ENCODE measurements at places on chromosomes 7 and 10.

- no peak for DNase-seq
These were observed 679 bp downstream of the LRRC20 start for GRCh38 chr10:70381471-70382421.

GRCh38 chr10:91528768-91529167 is 104.1 kb downstream of the PPP1R3C start:
- no peak for DNase-seq

GRCh38 chr10:124655191-124656112 is 88.7 kb downstream of the FAM53B start:
- no peak for DNase-seq

- no peak for DNase-seq
These were observed 40.6 kb downstream of the RBAK start for GRCh38 chr7:5086256-5086655.

- DNase-seq = no peak
These were observed 19.8 kb downstream of the YKT6 start for GRCh38 chr7:44220358-44221112.

DNA sequence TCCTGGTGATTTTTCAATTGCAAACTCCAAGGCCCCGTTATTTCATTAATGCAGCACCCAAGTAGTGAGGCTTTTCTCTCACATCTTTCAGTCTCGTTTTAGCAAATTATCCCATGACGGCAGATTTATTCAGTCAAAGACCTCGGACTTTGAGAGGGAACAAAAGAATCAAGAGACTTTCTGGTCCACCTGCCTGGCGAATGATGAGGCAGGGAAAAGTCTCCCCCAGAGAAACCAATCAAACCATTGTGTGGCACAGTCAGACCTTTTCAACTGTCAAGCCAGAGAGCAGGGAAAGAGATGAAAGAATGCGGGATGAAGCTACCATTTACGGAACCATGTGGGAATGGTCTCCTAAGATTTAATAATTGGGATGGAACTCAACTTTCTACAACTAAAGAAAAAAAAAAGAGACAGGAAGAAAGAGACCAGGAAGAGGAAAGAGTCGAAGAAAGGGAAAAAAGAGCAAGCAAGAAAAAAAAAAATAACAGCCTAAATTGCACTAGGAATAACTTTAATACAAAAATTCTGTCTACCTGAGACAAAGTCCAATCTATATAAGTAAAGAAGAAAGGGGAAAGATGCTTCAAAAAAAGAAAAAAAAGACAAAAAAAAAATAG is 22.8 kb downstream of the GLI3 start:
- no peak for DNase-seq

GRCh38 chr7:55423277-55423711 is 58.2 kb downstream of the LANCL2 start:
- DNase-seq = no peak

- no peak for DNase-seq
These were observed 320.5 kb downstream of the PHF14 start for GRCh38 chr7:11294218-11294617.

DNA sequence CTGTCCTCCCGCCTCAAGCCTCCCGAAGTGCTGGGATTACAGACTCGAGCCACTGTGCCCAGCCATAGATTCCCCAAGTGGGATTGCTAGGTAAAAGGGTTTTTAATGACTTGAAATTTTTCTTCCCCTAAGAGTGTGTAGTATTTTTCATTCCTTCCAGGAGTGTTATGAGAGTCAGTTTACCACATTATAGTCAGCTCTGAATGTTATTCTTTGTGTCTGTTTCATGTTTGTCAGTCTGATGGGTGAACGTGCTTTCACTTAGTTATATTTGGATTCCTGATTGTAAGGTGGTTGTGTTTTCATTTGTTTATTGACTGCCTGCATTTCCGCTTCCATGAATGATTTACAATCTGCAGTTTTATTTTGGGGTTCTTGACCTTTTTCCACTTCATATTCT is 6.3 kb downstream of the ZNF212 start:
- no peak for DNase-seq

GRCh38 chr7:87420173-87420572 is 55.3 kb downstream of the ABCB4 start:
- DNase-seq = no peak

DNA sequence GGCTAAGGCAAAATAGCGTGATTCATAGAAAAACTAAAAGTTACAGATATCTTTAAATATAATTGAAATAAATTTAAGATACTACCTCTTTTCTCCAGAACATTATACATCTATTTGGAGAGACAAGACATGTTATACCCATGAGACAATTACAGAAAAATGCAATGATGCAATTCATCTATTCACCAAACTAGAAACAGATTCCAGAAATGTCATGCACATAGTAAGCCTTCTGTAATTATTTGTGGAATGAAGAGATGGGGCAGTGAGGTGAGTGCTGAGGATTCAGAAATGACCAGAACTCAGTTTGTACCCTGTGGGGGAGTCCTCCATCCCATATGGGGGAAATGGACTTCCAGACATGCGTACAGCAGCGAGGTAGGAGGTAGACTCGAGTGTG is 99.4 kb downstream of the MKX start:
- DNase-seq = no peak

DNA sequence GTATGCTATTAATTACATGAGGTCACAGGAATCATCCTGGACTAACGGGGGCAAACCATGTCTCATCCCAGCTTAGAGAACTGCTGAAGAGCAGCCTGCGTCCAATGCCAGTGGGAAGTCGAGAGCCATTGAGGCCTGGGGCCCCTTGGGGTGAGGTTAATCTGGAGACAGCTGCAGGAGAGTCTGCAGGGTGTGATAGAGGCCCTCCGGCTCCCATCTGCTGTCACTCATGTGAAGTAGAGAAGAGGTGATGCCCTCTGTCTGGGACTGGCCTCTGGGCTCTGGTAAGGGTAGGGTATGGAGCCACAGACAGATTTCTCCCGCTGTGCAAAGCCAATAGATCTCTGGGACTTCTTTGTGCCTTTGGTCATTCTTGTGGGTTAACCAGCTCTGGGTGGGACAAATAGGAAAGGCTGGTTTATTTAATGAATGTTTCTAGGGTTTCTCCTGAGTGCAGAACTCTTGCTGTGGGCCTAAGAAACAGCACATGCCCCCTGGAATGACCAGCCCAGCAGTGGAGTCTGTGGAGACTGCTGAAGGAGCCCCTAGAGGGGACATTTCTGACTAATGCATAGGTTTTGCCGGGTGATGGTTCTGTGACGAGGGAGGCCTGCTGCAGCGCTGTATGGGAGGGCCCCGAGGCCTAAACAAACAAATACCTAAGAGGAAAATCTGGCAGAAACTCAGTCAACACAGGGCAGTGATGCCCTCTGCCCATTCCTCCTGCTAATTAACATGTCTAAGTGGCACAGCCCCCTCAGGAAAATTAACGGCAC is 34.5 kb downstream of the CRHR2 start:
- no peak for DNase-seq

GRCh38 chr10:133372507-133372906 is 647 bp downstream of the ECHS1 start:
- DNase-seq = no peak

- no peak for DNase-seq
These were observed 29.3 kb upstream of the MTPAP start for GRCh38 chr10:30378201-30378995.

- no peak for DNase-seq
These were observed 50.0 kb downstream of the NKX6-2 start for GRCh38 chr10:132735923-132736391.

GRCh38 chr7:104207348-104207730 is 474 bp downstream of the ORC5 start:
- DNase-seq = no peak

- DNase-seq = no peak
These were observed 342.8 kb downstream of the DNAJB6 start for GRCh38 chr7:157679607-157680006.

DNA sequence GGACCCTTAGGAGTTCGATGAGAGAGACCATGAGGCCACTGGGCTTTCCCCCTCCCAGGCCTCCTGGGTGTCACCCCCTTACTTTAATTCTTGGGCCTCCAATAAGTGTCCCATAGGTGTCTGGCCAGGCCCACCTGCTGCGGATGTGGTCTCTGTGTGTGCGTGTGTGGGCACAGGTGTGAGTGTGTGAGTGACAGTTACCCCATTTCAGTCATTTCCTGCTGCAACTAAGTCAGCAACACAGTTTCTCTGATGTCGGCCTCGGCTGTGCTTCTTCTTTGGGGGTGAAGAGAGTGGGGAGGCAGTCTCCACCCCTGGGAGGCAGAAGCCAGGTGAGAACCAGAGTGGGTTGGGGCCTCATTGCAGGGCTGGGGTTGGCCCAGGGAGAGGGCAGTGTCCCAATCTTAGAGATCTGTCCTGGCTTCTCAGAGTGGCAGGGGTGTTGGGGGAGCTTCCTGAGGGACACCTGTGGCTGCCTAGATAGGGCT is 1.5 kb downstream of the PVRIG start:
- DNase-seq = no peak

- no peak for DNase-seq
These were observed 2.7 kb upstream of the IQUB start for GRCh38 chr7:123537026-123537642.

GRCh38 chr10:58400609-58401008 is 15.4 kb downstream of the TFAM start:
- DNase-seq = no peak

GRCh38 chr10:64486149-64486548 is 964.9 kb downstream of the REEP3 start:
- DNase-seq = no peak

GRCh38 chr10:21529032-21529910 is 3.8 kb upstream of the SKIDA1 start:
- no peak for DNase-seq

GRCh38 chr7:30223896-30224295 is 60.5 kb upstream of the ZNRF2 start:
- no peak for DNase-seq

GRCh38 chr10:44459671-44460070 is 74.8 kb upstream of the CXCL12 start:
- no peak for DNase-seq

GRCh38 chr7:154950960-154951359 is 52.0 kb downstream of the PAXIP1 start:
- no peak for DNase-seq

DNA sequence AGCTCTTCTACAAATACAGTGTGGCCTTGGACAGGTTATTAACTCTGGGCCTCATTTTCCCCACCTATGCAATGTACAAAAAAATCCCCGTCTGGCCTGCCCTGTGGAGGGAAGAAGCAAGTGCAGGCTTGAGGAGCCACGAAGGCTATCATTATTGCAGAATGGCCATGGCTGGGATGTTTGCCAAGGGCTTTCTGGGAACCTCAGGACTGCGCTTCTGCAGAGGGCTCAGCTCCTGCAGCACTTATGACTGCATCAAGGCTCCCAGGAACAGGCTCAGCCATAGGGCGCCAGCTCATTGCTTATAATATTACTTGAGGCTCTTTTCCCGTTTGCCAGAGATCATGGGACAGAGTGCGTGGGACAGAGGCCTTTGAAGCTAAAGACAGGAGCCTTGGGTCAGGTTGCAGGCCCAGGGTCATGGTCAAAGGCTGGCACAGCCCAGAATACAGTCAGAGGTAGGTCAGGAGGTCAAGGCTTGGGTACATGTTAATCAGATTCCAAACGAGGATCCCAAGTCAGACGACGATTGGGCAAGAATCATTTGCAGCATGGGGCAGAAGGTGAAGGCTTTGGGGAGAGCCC is 20.6 kb upstream of the C10orf105 start:
- DNase-seq = no peak

- DNase-seq = no peak
These were observed 14.3 kb downstream of the EFCAB10 start for GRCh38 chr7:105567024-105567423.

- no peak for DNase-seq
These were observed 82.0 kb upstream of the GTF2IRD1 start for GRCh38 chr7:74371381-74372341.

DNA sequence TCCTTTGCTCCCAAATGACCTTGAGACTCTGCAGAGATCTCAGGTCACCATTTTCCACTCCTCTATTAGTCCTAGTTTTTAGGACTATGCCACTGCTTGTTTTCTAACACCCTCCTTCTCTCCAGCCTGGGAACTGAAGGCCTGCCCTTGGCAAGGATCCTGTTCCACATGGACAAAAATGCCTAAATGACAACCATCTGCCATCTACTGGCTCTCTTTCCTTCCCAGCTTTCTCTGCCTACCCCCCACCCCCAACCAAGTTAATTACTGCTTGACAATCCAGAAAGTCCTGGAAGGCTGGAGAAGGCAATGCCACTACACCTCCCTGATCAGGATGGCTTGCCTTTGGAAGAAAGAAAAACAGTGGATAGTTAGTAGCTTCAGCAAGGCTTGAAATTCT is 44.8 kb upstream of the SP8 start:
- no peak for DNase-seq

GRCh38 chr10:83522881-83523386 is 616.4 kb upstream of the GHITM start:
- no peak for DNase-seq

DNA sequence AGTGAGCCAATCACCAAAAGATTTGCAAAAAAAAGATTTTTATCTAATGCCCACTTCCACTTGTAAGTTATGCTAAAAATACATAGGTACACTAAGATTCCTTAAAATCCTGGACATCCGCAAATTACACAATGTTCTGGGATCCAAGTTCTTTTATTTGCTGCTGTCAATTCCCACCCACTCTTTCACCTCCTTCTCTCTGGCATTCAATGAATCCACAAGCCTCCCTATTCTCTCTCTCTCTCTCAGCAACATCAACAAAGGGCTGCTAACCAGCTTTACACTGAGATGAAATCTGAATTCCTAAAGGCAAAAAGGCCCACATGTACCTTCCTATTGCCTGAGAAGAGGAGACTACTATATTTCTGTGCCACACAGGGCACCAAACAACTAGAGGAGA is 99.9 kb downstream of the ARMH3 start:
- DNase-seq = no peak

- DNase-seq = no peak
These were observed 44.2 kb downstream of the LRMDA start for GRCh38 chr10:75475460-75476182.

DNA sequence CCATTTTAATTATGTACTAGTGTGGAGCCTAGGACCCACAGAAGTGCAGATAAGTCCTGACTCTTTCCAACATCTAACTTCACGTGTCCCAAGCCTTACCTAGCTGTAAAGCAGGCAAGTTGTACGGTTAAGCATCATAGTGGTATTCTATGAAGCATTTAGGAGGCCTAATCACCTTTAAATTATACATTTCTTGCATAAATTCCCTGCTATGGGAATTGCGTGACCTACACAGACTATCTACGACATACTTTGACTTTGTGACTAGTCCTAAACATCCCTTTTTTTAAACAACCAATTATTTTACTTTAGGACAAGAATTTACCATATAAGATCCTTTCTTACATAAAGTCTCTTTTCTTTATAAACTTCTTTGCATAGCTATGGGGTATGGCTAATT is 37.7 kb upstream of the LRGUK start:
- no peak for DNase-seq
